Mammary microvascular endothelial cell (primary cell): ENCODE measurements at places on chromosomes 16 and 17. TPM values are rescaled to one million over a fixed set of nuclear protein-coding genes. Genes with fewer than 3 reads are reported as not detected.

The STH gene
- total RNA-seq, result not detected in 2 replicates

The CD300LG gene
- not detected in 2 replicates for total RNA-seq

The CETP gene
- 24.0 and 30.0 TPM in 2 replicates for total RNA-seq

The PLEKHG4 gene
- total RNA-seq, result 26.1 and 36.1 TPM in 2 replicates

The EVPL gene
- 0.05 TPM in 1 of 2 replicates, not detected in the other for total RNA-seq

The TNFRSF17 gene
- total RNA-seq, result not detected in 2 replicates

The OR1F1 gene
- 0.13 and 1.9 TPM in 2 replicates for total RNA-seq

The SULT1A1 gene
- 4.7 and 6.5 TPM in 2 replicates for total RNA-seq

The SMIM5 gene
- not detected in 2 replicates for total RNA-seq

The SPATA22 gene
- not detected in 2 replicates for total RNA-seq

The CBFA2T3 gene
- total RNA-seq, result not detected in 2 replicates

The ENPP7 gene
- not detected in 2 replicates for total RNA-seq

The LPO gene
- total RNA-seq, result not detected in 2 replicates

The C16orf54 gene
- total RNA-seq, result not detected in 2 replicates

The MYH13 gene
- total RNA-seq, result not detected in 2 replicates

The DHX38 gene
- total RNA-seq, result 34.8 and 46.0 TPM in 2 replicates

The TP53TG3D gene
- not detected in 2 replicates for total RNA-seq

The STXBP4 gene
- total RNA-seq, result 3.5 and 8.3 TPM in 2 replicates

The RSAD1 gene
- 21.6 and 21.8 TPM in 2 replicates for total RNA-seq

The C17orf50 gene
- not detected in 2 replicates for total RNA-seq

The ASIC2 gene
- not detected in 2 replicates for total RNA-seq

The KRTAP3-1 gene
- not detected in 2 replicates for total RNA-seq

The NUBP1 gene
- total RNA-seq, result 26.5 and 30.0 TPM in 2 replicates

The SYNGR3 gene
- 0.25 and 0.87 TPM in 2 replicates for total RNA-seq

The RAI1 gene
- total RNA-seq, result 11.4 and 15.6 TPM in 2 replicates

The MRC2 gene
- 7.6 and 9.5 TPM in 2 replicates for total RNA-seq

The ACSM3 gene
- total RNA-seq, result 0.33 and 0.44 TPM in 2 replicates

The RPRML gene
- not detected in 2 replicates for total RNA-seq

The HASPIN gene
- 9.4 and 10.9 TPM in 2 replicates for total RNA-seq

The HBA2 gene
- total RNA-seq, result not detected in 2 replicates

The NGFR gene
- total RNA-seq, result not detected in 2 replicates

The CCDC78 gene
- total RNA-seq, result not detected in 2 replicates
